ENCODE measurements at places on chromosomes 7 and 10. TPM values are rescaled to one million over a fixed set of nuclear protein-coding genes. Genes with fewer than 3 reads are reported as not detected.

Gene AVPI1
- 124 TPM for total RNA-seq

Gene TRIL
- not detected for total RNA-seq

Gene DYNC1I1
- 0.15 TPM for total RNA-seq

Gene EBLN1
- not detected for total RNA-seq

Gene FOXP2
- not detected for total RNA-seq

Gene CALCR
- not detected for total RNA-seq

Gene GSAP
- total RNA-seq, result 3.1 TPM

Gene RAB19
- total RNA-seq, result not detected

Gene HOXA9
- 0.41 TPM for total RNA-seq

Gene OGDH
- 28.1 TPM for total RNA-seq

Gene ETV1
- 2.1 TPM for total RNA-seq

Gene SORCS1
- not detected for total RNA-seq

Gene NYAP1
- total RNA-seq, result 6.7 TPM

Gene MYO1G
- 0.27 TPM for total RNA-seq

Gene SPDYE17
- not detected for total RNA-seq

Gene SCIN
- total RNA-seq, result 0.39 TPM

Gene OR6V1
- total RNA-seq, result not detected

Gene WDR86
- total RNA-seq, result 0.20 TPM

Gene LRRC18
- not detected for total RNA-seq

Gene UPK3B
- 19.9 TPM for total RNA-seq

Gene AKR1C8
- total RNA-seq, result not detected

Gene GPR26
- total RNA-seq, result not detected

Gene NACAD
- total RNA-seq, result 0.25 TPM

Gene NRCAM
- 99.1 TPM for total RNA-seq

Gene NME8
- total RNA-seq, result not detected

Gene DNAJC12
- total RNA-seq, result 56.6 TPM

Gene PTN
- not detected for total RNA-seq

Gene ERCC6
- 6.1 TPM for total RNA-seq

Gene C10orf105
- not detected for total RNA-seq

Gene STAG3
- 0.18 TPM for total RNA-seq

Gene LLCFC1
- total RNA-seq, result not detected

Gene CLCN1
- 0.03 TPM for total RNA-seq

Data from A549 treated with AZD2906 at 1 μM for 4 hours (cell line).